ENCODE measurements at places on chromosomes 13 and 19.

GRCh38 chr19:1103132-1103707, 574 bp upstream of the GPX4 start:
- no peak for DNase-seq

DNA sequence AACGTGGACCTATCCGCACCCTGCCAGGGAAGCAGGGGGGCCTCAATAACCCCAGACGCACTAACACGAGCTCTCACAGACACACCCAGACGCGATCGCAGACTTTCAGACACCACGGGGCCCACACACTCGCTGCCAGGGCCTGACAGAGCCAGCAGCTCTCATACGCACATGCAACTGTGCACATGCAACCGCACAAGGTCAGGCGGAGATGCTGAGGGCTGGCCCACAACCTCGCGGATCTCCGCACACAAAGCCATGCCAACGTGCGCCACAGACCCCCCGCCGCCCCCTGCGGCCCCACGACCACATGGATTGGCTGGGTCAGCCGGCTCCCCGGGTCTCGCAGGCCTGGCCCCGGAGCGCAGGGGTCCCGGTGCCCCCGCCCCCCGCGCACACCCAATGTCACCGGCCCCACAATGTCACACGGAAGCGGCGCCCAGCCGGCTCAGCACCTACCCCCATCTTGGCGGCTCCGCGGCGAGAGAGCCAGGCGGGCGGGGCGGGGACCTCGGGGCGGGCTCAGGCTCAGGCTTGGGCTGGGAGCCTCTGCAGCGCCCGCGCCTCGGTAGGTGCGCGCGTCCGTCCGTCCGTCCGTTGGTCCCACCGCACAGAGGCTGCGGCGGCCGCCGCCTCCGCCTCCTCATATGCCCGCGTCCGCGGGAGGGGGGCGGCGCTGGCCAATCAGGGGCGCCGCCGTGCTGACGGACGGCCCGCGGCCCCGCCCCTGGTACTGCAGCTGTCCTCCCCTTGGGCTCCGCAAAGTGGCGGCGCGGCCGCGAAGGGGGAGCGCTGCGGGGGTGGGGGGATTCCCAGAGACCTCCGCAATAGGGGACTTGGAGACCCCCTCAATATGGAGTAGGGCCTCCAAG, at the start of gene ATP1A3:
Gene ATP1A3 (minus strand): TSS at position 619 of the 872 bp plus-strand sequence. CDS start 154 bp downstream, at position 465.
- peak; percentile 80 for DNase-seq

DNA sequence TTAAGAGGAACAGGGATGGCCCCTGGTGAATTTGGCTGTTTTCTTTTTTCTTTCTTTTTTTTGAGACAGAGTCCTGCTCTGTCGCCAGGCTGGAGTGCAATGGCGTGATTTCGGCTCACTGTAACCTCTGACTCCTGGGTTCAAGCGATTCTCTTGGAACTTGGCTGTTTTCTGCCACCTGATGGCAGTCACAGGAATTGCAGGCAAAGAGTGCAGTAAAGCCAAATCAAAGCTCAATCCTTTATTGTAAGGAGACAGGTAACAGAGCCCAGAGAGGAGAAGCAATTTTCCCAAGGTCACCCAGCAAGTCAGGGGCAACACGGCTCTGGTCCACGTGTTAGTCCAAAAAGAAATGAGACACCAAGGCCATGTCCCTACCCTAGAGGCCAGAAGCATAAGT, 6.2 kb downstream of the TINCR start:
- DNase-seq = no peak

DNA sequence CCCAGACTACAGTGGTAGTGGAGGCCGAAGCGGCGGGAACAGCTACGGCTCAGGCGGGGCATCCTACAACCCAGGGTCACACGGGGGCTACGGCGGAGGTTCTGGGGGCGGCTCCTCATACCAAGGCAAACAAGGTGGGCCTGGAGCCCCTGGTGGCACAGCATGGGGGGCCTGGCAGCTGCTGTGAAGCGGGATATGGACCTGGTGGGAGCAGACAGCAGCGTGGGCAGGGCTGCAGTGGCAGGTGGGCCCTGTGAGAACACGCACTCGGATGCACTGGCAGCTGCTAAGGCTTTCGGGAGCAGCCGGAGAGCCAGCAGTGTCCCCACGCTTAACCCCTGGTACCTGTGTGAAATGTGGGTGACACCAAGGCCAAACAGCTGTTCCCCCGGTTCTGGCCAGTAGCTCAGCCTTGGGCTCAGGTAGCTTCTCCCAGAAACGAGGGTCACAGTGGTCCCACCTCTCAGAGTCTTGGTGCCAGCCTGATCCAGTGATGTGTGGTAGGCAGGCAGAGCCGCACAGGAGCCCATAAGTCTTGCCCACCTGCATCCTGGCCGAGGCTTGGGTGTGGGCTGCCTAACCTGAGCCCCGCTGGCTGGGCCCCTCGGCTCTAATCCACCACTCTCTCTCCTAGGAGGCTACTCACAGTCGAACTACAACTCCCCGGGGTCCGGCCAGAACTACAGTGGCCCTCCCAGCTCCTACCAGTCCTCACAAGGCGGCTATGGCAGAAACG, 12.5 kb upstream of the QTRT1 start:
- no peak for DNase-seq

DNA sequence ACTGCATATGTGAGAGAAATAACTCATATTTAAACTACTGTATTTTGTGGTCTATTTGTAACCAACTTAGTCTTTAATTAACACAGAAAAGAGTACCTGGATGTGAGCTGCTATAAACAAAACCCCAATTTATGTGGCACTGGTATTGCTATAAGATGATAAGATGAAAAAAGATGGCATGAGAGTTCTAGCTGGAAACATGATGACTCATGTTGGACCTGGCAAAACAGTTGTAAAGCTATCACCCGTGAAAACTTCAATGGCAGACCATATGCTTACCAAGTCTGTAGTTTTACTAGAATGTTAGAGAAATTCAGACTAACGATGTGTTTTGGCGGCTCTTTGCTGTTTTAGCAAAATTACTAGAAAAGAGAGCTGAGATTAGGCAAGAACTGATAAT, 69.6 kb upstream of the PCDH9 start:
- peak; percentile 37 for DNase-seq

- DNase-seq = no peak
Measured at GRCh38 chr19:29531458-29532025, 5.7 kb downstream of the VSTM2B start.

- peak; percentile 52 for DNase-seq
Measured at GRCh38 chr13:97212601-97213040, 9.5 kb upstream of the MBNL2 start.

DNA sequence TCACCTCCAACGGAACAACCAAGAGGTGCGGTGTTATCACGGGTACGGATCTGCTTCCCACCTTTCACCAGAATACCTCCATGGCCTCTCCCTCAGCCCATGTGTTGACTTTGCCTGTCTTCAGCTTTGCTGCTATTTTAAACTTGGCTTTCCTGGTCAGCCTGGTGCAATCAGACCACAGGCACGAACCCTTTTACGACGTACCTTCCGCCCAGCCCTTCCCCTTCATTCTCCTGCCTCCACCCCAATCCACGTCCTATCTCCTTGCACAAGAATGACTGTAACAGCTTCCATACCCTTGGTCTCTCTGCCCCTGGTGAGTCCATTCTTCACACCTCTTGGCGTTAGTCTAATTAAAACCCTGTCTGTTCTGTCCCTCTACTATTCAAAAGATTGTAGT, 431.7 kb downstream of the EFNB2 start:
- DNase-seq = peak; percentile 87

- DNase-seq = peak; percentile 44
Measured at GRCh38 chr13:47798906-47799305, 202.2 kb downstream of the SUCLA2 start.

DNA sequence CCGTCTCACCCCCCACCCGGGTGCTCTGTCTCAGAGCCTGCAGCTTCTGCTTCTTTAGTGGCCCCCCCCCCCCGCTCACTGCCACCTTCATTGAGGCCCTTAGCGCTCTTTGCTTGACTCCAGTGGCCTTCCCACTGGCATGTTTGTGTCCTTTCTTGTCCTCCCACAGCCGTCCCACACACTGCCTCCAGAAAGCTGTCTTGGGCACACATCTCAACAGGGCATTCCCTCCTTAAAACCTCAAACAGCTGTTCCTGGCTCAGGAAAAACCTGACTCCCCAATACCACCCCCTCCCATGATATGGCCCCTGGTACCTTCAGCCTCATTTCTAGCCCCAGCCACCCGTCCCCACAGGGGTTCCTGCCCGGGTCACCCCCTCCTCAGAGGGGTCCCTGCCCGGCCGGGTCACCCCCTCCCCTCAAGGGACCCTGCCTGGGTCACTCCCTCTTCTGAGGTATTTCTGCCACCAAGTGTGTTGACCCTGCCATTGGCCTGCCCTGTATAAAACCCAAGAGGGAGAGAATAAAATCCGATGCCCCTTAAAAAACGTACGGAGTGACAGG, 8.9 kb downstream of the B3GLCT start:
- no peak for DNase-seq

DNA sequence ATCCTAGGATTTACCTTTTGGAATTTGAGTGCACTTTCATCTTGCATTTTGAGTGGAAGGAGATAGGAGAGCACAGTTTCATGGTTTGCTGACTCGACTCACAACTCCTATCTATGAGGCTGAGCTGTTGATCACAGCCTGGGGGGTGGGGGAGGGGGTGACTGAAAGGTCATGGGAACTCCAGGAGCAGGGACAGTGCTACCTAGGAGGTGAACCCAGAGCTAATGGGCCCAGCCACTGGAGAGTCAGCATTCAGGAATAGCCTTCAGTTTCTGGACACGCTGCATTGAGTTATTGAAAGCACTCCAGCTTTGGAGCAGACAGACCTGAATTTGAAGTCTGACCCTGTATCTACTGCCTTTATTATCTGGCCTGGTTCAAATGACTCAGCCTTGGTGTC, 339.9 kb downstream of the SLC7A1 start:
- DNase-seq = no peak

Measured in astrocyte of the hippocampus (primary cell).